H7 (cell line): ENCODE measurements at places on chromosomes 6 and 20. TPM values are rescaled to one million over a fixed set of nuclear protein-coding genes. Genes with fewer than 3 reads are reported as not detected.

DNMT3B gene
- 496 and 585 TPM in 2 replicates for total RNA-seq

DEFB132 gene
- total RNA-seq, result not detected in 2 replicates

MUC21 gene
- total RNA-seq, result not detected in 2 replicates

NT5E gene
- total RNA-seq, result 0.94 and 1.4 TPM in 2 replicates

DEFB124 gene
- total RNA-seq, result not detected in 2 replicates

GGTLC1 gene
- total RNA-seq, result not detected in 2 replicates

PLEKHG1 gene
- total RNA-seq, result 0.44 and 0.45 TPM in 2 replicates

HLA-DOB gene
- not detected in 2 replicates for total RNA-seq

HSP90AB1 gene
- 1,821 and 1,973 TPM in 2 replicates for total RNA-seq

EDN1 gene
- 0.76 and 1.6 TPM in 2 replicates for total RNA-seq

ULBP3 gene
- total RNA-seq, result 1.9 and 2.1 TPM in 2 replicates

LGSN gene
- 0.07 and 0.17 TPM in 2 replicates for total RNA-seq

VNN1 gene
- not detected in 2 replicates for total RNA-seq

C4B gene
- total RNA-seq, result 1.1 and 1.9 TPM in 2 replicates

CCDC28A gene
- 9.1 and 9.9 TPM in 2 replicates for total RNA-seq

ZC2HC1B gene
- not detected in 2 replicates for total RNA-seq

GHRH gene
- not detected in 2 replicates for total RNA-seq

LY6G6D gene
- total RNA-seq, result 2.8 TPM in 1 of 2 replicates, not detected in the other

ANGPT4 gene
- total RNA-seq, result 0.11 and 0.31 TPM in 2 replicates

F13A1 gene
- total RNA-seq, result 1.3 TPM in 1 of 2 replicates, not detected in the other

LIME1 gene
- total RNA-seq, result 7.7 and 10.5 TPM in 2 replicates

SIM1 gene
- total RNA-seq, result 0.03 TPM in 1 of 2 replicates, not detected in the other

CD93 gene
- under 0.01 TPM in 1 of 2 replicates, not detected in the other for total RNA-seq

GPSM3 gene
- total RNA-seq, result 21.2 and 26.8 TPM in 2 replicates

DOK5 gene
- 2.3 and 4.0 TPM in 2 replicates for total RNA-seq

NFATC2 gene
- 0.28 and 0.48 TPM in 2 replicates for total RNA-seq

LIN28B gene
- total RNA-seq, result 45.6 and 61.2 TPM in 2 replicates

BLTP3A gene
- total RNA-seq, result 11.3 and 12.9 TPM in 2 replicates

RIMS1 gene
- total RNA-seq, result 0.70 and 1.6 TPM in 2 replicates

GPANK1 gene
- 28.6 and 33.3 TPM in 2 replicates for total RNA-seq

SOX18 gene
- 0.52 and 1.2 TPM in 2 replicates for total RNA-seq

SPATA25 gene
- 0.41 and 5.1 TPM in 2 replicates for total RNA-seq

UBD gene
- not detected in 2 replicates for total RNA-seq

BRPF3 gene
- 12.7 and 15.6 TPM in 2 replicates for total RNA-seq

SLC17A1 gene
- total RNA-seq, result not detected in 2 replicates

CDH22 gene
- total RNA-seq, result 0.03 TPM in 1 of 2 replicates, not detected in the other

ARFGEF3 gene
- 7.0 and 11.0 TPM in 2 replicates for total RNA-seq

GSTA2 gene
- not detected in 2 replicates for total RNA-seq

ECI2 gene
- 98.8 and 107 TPM in 2 replicates for total RNA-seq

ABHD16B gene
- not detected in 2 replicates for total RNA-seq

C20orf144 gene
- total RNA-seq, result 0.11 TPM in 1 of 2 replicates, not detected in the other

FITM2 gene
- total RNA-seq, result 1.2 and 1.6 TPM in 2 replicates

DUSP15 gene
- 1.5 and 2.5 TPM in 2 replicates for total RNA-seq

GPX5 gene
- not detected in 2 replicates for total RNA-seq

EPHA7 gene
- 6.6 and 10.2 TPM in 2 replicates for total RNA-seq

BCAS1 gene
- total RNA-seq, result 0.07 TPM in 1 of 2 replicates, not detected in the other

TSPO2 gene
- total RNA-seq, result not detected in 2 replicates

PAK5 gene
- 0.03 and 0.22 TPM in 2 replicates for total RNA-seq

HLA-DMB gene
- total RNA-seq, result 0.17 and 0.55 TPM in 2 replicates

OPN5 gene
- total RNA-seq, result not detected in 2 replicates

BNIP5 gene
- not detected in 2 replicates for total RNA-seq

SLC17A2 gene
- total RNA-seq, result not detected in 2 replicates

UBE2V1 gene
- 65.1 and 72.9 TPM in 2 replicates for total RNA-seq

LRFN2 gene
- 0.11 and 0.28 TPM in 2 replicates for total RNA-seq

KIAA0408 gene
- total RNA-seq, result 0.55 and 2.3 TPM in 2 replicates

SYNJ2 gene
- total RNA-seq, result 10.7 and 15.0 TPM in 2 replicates

HLA-DRB5 gene
- 0.21 TPM in 1 of 2 replicates, not detected in the other for total RNA-seq
